Dermis microvascular lymphatic vessel endothelial cell (primary cell): ENCODE measurements at places on chromosomes 7 and 10. TPM values are rescaled to one million over a fixed set of nuclear protein-coding genes. Genes with fewer than 3 reads are reported as not detected.
A peak's percentile ranks its signal among the peaks of the same experiment; 100 is the strongest.

DNA sequence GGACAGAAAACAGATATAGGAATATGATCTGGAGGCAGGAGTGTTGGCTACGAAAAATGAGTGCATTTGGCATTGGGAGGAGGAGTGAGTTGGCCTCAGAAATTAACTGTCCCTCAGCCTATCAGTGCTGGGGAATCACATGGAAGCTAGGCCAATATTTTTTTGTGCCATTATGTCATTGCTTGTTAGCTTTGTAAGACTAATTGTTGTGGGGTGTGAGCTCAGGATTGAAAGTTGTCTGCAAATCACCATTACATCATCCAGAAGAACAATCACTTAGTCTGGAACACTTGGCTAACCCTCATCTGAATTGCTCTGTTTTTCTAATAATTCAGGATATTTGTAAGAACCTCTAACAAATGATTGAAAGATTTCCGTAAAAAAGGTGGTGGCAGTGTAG lies 45.2 kb upstream of the SEMA3D start:
- DNase-seq: no peak

DNA sequence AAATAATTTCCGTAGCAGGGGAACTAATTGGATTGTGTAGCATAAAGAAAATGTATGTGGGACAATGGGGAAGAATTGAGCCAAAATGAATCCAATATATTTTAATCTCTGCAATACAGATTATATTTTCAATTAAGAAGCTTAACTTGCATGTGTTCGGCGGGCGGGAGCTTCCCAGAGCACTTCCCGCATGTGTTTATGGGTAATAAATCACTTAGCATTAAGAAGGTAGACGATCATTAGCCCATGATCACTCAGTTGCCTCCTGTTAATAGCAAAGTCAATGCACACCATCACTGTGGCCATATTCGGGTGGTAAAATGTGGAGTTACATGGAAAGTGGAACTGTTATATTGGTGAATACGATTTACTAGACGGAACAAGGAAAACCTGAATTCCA lies 122.9 kb upstream of the INSYN2A start:
- DNase-seq: no peak

GRCh38 chr10:5891009-5891408 lies 966 bp downstream of the FBH1 start:
- DNase-seq: no peak

- peak; percentile 28 for DNase-seq
Observed at GRCh38 chr7:13036256-13036780, 348.9 kb downstream of the ARL4A start.

GRCh38 chr10:29022513-29022912 lies 266.4 kb upstream of the LYZL1 start:
- DNase-seq: no peak

DNA sequence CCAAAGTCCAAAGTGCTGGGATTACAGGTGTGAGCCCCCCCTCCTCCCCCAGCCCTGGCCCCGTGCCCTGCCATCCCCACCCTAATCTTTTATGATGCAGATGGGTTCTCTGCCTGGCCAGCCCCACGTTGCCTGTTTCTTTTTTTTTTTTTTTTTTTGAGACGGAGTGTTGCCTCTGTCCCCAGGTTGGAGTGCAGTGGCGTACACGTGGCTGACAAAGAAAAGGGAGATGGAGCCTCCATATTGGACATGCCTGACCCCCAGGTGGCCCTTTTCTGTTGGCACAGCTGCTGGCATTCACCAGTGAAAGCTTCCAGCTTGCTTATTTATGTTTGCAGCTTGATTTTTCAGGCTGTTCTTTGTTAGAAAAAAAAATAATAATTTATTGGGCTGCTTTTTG lies 235.3 kb downstream of the CCDC3 start:
- DNase-seq: no peak

DNA sequence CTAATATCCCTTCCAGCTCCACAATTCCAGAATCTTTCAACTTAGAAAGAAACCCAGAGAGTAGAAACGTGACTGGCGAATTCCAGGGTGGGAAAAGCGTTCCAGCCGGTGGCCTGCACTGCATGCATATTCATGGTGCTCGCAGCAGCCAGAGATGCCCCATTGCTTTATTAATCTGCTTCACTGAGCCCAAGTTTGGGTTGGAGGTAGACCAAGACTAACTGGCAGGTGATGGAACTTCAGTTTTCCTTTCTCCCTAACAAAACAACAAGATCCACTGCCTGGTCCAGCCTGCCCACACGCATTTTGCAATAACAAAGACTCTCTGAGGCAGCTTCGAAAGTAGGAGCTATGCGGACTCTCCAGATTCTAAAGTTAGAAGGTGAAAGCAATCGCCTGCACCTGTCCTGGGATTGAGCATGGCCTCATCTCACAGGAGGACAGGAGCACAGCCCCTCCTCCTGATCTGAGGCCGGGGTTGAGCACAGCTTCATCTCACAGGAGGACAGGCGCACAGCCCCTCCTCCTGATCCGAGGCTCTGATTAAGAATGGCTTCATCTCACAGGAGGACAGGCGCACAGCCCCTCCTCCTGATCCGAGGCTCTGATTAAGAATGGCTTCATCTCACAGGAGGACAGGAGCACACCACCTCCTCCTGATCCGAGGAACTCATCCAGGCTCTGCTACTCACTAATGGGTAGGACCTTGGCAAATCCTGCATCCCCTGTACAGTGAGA lies 127.8 kb upstream of the LANCL2 start:
- no peak for DNase-seq

GRCh38 chr7:27203964-27204594 lies 4.2 kb upstream of the HOXA13 start:
- no peak for DNase-seq

- no peak for DNase-seq
Observed at GRCh38 chr7:25287291-25287690, 59.0 kb upstream of the NPVF start.

- no peak for DNase-seq
Observed at GRCh38 chr10:80649183-80649582, 111.5 kb downstream of the SH2D4B start.

- DNase-seq: no peak
Observed at GRCh38 chr7:88399036-88399435, 92.3 kb upstream of the STEAP4 start.

DNA sequence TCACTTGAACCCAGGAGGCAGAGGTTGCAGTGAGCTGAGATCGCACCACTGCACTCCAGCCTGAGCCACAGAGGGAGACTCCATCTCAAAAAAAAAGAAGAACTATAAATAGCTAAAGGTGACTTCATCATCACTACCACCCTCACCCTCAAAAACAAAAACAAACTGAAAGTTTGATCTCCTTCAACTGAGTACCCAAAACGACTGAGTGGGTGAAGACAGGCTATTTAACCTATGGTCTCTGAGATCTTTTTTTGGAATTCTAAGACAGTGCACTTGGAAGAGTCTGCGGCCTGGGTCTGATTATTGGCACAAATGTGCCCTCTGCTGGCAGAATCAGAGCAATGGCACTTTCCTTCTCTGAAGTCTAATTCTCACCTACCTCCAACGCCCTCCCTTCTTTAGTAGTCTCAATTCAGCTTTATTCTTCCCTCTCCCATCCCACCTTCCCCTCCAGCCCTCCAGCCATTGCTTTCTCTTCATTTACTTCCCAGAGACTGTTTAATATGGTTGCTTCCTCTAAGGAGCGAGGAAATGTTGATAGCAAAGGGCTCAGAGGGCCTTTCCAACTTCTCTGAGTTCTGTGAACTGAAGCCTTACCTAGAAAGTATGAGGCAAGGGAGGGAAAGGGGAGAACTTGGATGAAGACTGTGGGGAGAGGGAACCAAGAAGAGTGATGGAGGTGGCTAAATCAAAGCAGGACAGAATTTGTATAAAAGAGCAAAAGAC lies 2.9 kb upstream of the MYOZ1 start:
- peak; percentile 71 for DNase-seq

- DNase-seq: no peak
Observed at GRCh38 chr10:29790207-29790606, 155.4 kb upstream of the SVIL start.

DNA sequence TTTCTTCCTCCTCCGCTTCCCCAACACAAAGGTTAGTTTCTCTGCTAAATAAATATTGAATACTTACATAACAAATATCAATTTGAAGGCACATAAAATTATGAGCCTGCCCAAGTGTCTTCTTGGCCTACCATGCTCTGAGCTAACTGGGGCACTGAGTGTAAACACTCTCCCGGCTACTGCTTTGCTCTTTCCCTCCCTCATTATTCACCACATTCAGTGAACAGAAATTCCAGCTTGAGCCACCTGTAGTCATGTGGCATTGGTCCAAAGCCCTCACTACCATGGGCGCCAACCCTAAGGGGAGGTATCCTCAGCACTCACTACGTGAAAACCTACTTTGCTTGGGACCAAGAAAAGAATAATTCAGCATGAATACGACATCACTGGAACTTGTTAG lies 409.0 kb downstream of the KCNMA1 start:
- DNase-seq: no peak

DNA sequence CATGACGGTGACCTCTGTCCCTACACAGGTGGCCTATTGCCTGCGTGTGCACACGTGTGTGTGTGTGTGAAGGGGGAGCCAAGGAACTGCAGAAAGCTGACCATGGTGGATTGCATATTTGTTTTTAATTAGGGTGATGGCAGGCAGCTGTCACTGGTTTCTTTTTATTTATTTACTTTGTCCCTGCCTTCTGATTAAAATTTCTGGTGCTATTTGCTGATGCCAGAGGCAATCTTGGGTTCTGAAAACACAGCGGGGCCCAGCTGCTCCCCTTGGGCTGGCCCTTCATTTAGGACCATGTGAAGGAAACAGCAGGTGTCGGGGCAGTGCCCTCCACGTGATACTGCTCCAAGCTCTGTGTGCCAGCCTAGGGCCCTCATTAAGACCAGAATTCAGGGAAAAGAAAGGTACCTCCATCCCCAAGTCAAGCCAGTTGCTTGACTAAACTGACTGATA lies 71.3 kb upstream of the PODXL start:
- no peak for DNase-seq

DNA sequence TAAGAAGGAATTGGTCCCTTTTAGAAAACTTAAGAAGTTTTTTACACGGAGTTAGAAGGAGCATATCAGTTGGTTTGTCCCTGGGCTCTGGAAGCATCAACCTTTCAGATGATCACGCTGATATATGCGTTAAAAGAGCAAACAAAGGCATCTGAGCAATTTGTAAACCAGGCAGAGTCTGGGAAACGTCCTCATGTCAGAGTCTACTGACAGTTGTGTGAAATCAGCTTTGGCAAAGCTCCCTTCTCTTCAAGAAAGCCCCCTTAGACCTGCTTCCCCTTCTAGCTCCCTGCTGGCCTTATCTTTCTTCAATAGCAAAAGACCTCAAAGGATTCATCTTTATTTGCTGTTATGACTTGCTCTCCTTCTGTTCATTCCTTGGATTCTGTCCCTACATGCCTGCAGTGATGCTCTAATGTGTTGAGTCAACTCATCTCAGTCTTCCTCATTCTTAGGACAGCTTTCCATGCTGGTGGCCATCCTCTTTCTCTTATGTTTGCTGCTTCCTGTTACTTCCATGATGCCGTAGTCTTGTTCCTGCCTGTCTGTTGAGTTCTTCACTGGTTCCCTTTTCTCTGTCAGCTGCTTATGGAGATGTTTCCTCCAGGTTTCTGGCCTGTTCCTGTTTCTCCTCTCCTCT lies 106.5 kb upstream of the BMPER start:
- DNase-seq: no peak

- DNase-seq: no peak
Observed at GRCh38 chr7:78055599-78055998, 257.0 kb downstream of the PHTF2 start.

DNA sequence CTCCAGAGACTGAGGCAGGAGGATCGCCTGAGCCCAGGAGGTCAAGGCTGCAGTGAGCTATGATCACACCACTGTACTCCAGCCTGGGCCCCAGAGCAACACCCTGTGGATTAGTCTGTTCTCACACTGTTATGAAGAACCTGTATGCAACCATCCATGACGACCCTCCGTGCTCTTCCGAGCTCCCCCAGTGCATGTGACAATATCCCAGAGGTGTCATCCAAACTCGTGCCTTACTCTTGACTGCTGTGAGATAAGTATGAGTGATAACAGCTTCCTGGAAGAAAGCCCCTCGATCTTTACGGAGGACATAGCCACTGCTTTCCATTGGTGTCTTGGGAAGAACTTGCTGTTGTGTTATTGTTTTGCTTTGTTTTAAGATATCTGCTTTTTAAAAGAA lies 591.9 kb downstream of the GALNT17 start:
- DNase-seq: no peak

GRCh38 chr10:27745732-27746396 lies at the start of gene MKX:
Gene MKX, minus strand, starts transcription at chr10:27745819. Its CDS starts 2,404 bp downstream, at chr10:27743415.
- DNase-seq: peak; percentile 51

The CPA5 gene
- total RNA-seq: not detected in 2 replicates

The OR2A7 gene
- total RNA-seq: under 0.01 TPM in 1 of 2 replicates, not detected in the other

The TMEM176A gene
- not detected in 2 replicates for total RNA-seq

The CRPPA gene
- 1.2 and 1.8 TPM in 2 replicates for total RNA-seq

The GIMAP4 gene
- total RNA-seq: 169 and 262 TPM in 2 replicates

The TCERG1L gene
- not detected in 2 replicates for total RNA-seq

The ATOH7 gene
- total RNA-seq: not detected in 2 replicates

The TFPI2 gene
- 60.8 and 290 TPM in 2 replicates for total RNA-seq
